PC-9 (cell line): ENCODE measurements at places on chromosomes 2 and 18.
A peak's percentile ranks its signal among the peaks of the same experiment; 100 is the strongest.

DNA sequence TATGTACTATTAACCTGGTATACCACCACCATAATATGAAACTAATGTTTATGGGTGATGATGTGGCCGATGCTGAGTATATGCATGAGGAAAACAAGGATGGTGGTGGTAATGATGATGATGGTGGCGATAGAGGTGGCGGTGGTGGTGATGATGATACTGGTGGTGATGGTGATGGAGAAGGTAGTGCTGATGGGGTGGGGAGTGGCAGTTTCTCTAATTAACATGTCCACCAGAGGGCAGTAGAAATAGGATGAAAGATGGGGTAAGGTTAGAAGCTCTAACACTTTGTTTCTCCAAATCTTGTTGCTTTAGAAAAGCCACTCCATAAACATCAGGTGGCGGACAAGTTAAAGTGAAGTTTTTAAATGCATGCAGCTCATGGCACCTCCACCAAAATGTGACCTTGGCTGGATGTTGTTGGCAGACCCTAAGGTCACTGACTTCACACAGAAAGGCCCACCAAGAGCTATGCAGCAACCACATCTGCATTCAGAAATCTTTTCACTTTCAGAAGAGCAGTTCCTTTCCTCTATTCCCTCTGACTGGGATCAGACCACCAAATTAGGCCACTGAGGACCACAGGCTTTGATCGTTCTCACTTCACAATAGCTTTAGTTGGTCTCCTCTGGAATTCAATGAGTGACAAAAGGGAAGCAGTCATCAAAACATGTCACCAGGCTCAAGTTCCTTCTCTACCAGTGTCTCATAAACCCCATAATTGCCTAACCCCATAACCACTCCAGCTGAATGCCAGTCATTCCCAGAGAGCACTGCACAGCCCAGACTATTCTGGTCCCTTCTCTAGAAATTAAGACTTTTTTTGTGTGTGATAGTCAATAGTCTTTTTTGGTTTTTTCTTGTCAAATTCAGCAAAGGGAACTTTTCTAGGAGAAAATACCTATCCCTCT lies 7.5 kb upstream of the BCL11A start:
- no peak for DNase-seq

- no peak for DNase-seq
These were observed 828.4 kb upstream of the VRK2 start for GRCh38 chr2:57218206-57218605.

DNA sequence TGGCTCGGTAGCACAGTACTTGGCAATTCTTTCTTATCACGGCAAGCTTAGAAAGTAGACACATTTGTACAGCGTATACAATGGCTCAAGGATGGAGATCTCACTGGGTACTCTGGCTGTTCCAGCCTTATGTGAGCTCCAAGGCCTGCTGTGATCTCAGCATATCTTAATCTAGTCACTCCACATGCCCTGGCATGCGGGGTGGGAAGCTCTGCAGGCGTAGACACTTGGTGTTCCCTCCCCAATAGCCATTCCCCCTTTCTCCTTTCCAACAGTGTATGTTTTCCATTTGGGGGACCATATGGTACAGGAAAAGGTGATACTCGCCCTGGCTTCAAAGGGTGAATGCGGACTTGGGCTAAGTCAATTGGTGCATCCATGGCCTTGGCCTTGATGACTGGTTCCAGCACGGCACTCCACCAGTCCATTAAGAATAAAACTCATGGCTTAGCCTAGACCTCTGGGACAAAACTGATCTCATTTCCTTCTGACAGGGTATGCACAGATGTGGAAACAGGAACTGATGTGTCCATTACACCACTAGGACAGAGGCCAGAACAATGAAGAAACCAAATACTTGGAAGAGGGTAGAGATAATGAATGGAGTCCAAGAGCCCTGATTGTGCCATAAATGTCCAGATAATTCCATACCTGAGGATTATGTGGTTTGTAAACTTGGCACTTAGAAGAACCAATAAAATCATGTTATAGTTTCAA lies 28.4 kb downstream of the TGIF1 start:
- no peak for DNase-seq

- no peak for DNase-seq
These were observed 8.2 kb downstream of the IL1A start for GRCh38 chr2:112776113-112776512.

DNA sequence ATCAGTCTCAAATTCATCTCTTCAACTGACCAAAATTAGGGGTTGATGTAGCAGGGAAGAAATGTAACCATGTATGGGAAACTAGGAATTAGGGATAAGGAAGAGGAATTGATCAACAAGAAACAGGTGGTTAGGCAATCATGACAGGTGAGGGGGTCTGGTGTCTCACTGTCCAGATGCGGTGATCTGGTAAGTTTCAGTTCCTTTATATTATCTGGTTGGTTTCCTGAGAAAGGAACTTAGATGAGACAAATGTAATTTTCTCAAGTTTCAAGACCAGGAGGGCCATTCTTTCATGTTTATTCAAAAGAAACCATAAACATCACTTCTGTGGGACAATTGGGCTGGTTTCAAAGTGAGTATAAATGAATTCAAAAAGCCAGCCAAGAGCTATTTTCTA lies 306.2 kb upstream of the KCNJ3 start:
- no peak for DNase-seq

DNA sequence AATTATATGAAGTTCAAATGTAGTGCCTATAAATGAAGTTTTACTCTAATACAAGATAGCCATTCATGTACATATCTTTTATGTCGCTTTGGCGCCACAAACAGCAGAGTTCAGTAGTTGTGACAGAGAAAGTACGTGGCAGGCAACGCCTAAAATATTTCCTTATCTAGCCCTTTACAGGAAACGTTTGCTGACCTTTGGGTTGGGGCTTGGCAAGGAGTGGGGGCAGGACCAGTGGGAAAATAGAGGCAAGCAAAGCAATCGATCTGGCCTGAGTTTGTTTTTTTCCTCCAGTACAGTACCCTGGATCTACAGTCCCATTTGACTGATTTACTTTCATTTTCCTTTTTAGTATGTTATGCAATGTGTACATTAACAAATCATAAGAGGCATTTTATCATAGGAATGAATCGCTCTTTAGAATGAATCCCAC lies 13.1 kb downstream of the CCDC68 start:
- DNase-seq: peak; percentile 17

- DNase-seq: no peak
These were observed 120.9 kb downstream of the RNF152 start for GRCh38 chr18:61771861-61772260.

DNA sequence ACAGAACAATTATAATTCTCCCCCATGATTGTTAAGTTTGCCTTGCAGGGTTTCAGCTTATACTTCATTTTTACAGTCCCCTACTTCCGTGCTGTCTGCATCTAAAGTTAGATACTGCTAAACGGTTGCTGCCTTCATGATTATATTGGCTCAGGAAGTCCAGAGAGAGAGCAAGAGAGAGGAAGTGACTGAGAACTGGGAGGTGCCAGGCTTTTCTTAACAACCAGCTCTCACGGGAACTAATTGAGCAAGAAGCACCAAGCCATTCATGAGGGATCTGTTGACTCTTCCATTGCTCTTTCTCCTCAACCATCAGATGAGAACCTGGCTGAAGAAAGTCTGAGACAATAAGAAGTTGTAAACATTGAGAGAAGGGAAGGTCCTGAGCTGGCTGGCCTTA lies 125.5 kb upstream of the SIX2 start:
- DNase-seq: no peak

GRCh38 chr2:144151405-144151804 lies 368.5 kb downstream of the ZEB2 start:
- no peak for DNase-seq

DNA sequence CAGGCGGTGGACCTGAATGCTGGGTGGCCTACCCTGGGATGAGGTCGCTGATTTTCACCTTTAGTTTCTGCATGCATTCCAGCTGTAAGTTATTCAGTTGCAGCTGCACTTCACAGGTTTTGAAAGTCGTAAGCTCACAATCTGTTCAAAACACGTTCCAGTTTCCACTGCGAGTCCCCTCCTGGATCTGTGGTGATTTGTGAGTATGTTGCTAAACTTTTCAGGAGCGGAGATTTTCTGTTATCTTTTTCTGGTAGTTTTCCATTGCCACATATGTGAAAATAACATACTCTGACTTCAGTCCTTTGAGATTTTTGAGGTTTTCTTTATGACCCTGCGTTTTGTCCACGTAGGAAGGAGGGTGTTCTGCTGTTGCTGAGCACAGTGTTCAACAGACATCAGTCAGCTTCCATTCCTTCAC lies 102.1 kb downstream of the SNTG2 start:
- no peak for DNase-seq

GRCh38 chr2:65415091-65415490 lies 17.3 kb downstream of the SPRED2 start:
- no peak for DNase-seq

GRCh38 chr2:179444056-179444455 lies 179.4 kb upstream of the SESTD1 start:
- DNase-seq: no peak

GRCh38 chr2:102782933-102783332 lies 21.1 kb downstream of the TMEM182 start:
- no peak for DNase-seq

DNA sequence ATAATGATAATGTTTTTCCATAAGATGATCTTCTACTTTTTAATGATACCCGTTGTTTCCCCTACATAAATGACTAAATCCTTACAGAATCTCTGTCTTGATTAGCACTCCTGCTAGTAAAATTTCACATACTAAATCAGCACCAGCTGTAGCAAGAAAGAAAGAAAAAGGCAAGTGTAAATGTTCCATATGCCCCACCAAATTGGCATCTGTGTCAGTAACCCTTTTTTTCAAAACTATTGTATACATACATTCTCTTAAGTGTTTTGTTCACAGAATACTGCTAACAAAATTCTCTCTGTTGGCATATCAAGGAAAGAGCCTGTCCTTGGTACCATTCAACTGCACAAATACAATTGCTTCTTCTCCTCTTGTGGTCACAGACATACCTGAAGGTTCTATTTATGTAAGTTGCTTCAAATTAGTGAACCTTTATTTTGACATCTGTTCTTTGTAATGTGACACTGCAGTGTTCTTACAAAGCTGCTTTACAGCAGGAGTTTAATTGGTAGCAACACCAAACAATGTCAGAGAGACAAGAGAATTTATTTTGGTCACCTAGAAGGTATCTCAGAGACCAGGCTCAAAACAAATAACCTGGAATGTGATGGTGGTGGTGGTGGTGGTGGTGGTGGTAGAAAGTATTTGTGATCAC lies 641.9 kb downstream of the ZEB2 start:
- no peak for DNase-seq

GRCh38 chr2:54610700-54611099 lies 112.8 kb upstream of the EML6 start:
- DNase-seq: no peak

- no peak for DNase-seq
These were observed 144.1 kb downstream of the SMAD7 start for GRCh38 chr18:48806551-48807261.

- no peak for DNase-seq
These were observed 1.7 kb downstream of the TMEM18 start for GRCh38 chr2:675460-675859.

GRCh38 chr2:33267756-33268155 lies 208.7 kb upstream of the RASGRP3 start:
- no peak for DNase-seq

DNA sequence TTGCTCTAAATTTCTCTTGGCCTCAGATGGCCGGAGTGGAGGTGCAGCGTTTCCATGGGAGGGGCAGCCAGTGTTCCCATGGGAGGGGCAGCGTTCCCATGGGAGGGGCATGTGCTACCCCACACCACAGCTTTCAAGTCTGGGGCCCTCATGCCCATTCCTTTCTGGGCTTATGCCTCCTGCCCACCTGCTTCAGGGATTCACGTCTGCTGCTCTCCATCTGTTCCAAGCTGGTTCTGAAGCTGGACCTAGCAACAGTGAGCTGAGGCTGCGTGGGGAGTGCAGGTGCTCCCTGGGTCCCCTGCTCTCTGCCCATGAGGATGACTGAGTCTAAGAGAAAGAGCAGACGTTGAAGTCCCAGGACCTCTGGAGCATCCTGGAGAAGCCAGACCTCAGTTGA lies 243.1 kb upstream of the PXDN start:
- DNase-seq: no peak

DNA sequence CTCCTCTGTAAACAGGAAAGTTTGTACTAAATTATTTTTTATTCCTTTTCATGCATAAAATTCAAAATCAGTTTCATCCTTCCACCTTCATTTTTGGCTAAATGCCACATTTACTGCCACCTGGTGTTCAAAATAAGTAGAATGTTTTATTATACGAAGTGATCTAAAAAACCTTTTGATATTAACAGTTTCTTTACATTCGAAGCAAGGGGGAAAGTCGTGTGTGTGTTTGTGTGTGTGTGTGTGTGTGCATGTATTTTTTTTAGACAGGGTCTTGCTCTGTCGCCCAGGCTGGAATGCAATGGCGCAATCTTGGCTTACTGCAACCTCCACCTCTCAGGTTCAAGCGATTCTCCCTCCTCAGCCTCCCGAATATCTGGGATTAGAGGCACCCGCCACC lies 9.0 kb upstream of the SCN9A start:
- no peak for DNase-seq

GRCh38 chr2:97919858-97920257 lies 75.9 kb downstream of the TMEM131 start:
- DNase-seq: no peak

- DNase-seq: no peak
These were observed 180.8 kb downstream of the CAMKMT start for GRCh38 chr2:44542520-44542919.

DNA sequence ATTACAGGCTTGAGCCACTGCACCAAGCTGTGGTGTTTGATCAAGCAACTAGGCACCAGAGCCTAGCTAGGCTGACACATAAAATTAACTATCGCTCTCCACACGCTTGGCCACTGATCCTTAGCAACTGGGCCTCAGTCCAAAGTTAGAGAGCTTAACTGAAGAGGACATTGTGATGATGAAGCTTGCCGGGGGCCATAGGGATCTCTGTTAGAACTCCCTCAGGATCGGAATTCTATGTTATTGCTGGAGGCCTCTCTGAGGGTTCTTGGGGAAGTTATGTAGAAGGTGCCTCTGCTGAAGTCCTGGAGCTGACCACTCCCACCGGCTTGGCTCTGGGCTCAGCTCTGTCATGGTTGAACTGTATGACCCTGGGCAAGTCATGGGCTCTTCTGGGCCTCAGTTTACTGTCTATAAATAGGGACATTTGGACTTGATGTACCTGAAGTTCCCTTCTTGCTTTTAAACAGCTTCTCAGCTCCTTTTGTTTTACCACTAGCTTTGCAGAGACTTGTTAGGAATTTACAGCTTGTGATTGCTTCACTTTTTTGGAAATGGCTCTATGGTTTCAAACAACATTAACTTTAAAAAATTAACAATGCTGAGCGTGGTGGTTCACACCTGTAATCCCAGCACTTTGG lies 44.1 kb downstream of the GATA6 start:
- no peak for DNase-seq

DNA sequence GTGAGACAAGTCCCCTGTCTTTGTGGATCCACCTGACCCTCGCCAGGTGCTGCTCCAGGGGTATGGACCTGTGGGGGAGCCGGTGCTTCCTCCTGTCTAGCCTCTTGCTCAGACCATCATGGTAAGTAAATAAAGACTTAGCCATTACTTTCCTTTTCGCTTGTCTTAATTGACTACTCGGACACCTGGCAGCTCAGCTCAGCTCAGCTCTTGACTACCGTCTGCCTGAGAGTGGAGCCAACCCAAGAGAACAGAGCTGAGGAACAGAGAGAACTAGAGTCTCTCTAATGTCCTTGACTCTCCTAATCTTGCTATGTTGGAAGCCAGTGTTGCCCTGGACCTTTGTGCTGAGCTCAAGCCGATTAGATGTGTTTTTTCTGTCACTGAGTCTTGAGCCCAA lies 170.3 kb upstream of the CXCR4 start:
- no peak for DNase-seq

- no peak for DNase-seq
These were observed 57.2 kb downstream of the CDC42EP3 start for GRCh38 chr2:37614061-37614738.
